ENCODE measurements at places on chromosomes 3 and 15.
A peak's percentile ranks its signal among the peaks of the same experiment; 100 is the strongest.

DNA sequence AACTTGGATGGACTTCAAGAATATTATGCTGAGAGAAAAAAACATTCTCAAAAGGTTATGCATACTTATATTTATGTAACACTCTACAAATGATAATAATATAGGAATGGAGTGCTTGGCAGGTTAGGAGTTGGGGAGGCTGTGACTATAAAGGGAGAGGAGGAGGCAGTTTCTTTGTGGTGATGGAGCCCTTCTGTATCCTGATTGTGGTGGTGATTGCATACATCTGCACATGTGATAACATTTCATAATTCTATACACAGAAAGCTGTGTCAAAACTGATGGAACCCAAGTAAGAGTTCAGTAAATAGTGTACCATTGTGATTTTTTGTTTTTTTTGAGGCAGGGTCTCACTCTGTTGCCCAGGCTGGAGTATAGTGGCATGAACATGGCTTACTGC lies 31.7 kb upstream of the FAM3D start:
- no peak for DNase-seq

- no peak for DNase-seq
These were observed 99.0 kb upstream of the LIPC start for GRCh38 chr15:58332676-58333400.

- DNase-seq, result no peak
These were observed 14.1 kb downstream of the MDFIC2 start for GRCh38 chr3:70298385-70298784.

GRCh38 chr3:1696669-1697275 lies 401.9 kb upstream of the CNTN4 start:
- DNase-seq, result no peak

- no peak for DNase-seq
These were observed 23.1 kb upstream of the GOLGA8B start for GRCh38 chr15:34606545-34606944.

GRCh38 chr3:185729337-185730055 lies 95.3 kb downstream of the IGF2BP2 start:
- no peak for DNase-seq

DNA sequence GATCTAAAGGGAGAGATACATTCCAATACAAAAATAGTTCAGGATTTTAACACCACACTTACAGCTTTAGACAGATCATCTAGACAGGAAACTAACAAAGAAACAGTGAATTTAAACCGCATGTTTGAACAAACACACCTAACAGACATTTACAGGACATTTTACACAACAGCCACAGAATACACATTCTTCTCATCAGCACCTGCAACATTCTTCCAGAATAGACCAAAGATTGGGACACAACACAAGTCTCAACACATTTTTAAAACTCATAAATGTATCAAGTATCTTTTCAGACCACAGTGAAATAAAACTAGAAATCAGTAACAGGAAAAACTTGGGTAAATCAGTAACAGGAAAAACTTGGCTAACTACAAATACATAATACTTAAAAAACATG lies 256.3 kb downstream of the MCTP2 start:
- DNase-seq, result no peak

GRCh38 chr3:49673121-49673714 lies 933 bp upstream of the APEH start:
- DNase-seq, result no peak

DNA sequence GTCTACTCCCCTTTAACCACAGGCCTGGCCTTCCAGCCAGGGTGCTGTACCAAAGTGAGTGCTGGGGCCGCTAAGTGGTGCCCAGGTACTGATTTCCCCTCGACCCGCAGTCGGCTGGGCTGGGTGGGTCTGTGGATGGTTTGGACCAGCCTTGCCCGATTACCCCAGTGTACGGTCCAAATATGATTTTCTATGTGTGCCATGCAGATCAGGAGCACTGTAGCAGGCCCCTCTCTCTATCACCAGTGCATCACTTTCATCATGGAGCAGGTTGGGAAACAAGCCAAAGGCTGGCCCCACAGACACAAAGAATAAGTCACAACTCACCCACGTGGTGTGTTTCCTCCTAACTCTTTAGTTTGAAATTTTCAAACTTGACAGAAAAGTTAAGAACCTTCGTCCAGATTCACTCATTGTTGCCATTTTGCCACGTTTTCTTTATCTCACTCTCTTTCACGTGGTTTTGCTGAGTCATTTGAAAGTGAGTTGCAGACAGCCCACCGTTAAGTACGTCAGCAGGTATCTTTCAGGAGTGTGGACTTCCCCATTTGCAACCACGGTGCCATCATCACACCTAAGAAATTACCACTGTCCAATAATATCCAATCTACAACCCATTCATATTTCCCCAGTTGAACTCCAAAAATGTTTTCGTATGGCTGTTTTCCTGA lies 37.0 kb downstream of the ZNF710 start:
- peak; percentile 59 for DNase-seq

DNA sequence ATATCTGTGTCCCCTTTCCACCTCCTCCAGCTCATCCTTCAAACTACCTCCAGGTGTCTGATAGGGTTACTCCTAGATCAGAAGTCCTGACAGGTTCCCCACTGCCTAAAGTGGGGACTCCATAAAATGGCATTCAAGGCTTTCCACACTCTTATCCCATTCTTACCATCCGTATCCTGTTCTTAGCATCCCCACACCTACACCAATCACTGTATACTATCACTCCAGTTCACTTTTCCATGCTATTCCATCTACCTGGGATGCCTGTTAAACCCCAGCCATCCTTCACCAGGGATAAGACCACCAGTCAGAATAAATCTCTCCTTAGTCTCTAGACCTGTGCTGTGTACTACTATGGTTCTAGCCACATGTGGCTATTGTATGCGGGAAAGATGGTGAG lies 19.1 kb downstream of the SSR3 start:
- no peak for DNase-seq

DNA sequence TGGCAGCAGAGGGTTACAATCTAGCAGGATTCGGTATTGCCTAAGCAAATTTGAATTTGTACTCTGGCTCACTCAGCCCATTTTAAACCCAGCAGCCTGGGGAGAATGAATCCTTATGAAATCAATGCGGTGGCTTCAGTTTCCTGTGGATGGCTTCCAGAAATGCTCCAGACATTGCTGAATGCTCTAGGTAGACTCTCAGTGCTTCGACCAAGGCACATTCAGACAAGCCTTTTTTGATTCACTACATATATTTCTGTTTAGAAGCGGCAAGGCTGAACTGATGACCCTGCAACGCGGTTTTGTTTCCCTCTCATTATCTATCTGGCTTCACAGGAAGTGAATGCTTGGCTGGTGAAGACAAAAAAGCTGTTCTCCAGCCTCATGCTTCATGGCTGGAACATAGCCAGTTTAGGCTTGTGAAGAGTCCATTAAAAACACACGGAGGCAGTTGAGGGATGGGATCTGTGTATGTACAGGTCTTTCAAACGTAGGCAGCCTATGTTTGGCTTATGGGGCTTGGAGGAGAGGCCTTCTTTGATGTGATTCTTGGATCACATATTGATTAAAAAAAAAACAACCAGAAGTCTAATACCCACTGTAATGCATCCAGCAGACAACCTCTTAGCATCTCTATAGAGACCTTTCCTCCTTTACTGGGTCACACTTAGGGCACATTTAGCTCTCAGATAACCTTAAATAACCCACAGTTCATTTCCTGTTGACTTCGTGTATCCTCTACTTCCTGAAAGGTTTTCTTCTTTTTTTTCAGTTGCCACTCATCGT lies 400.2 kb upstream of the TBL1XR1 start:
- peak; percentile 30 for DNase-seq

DNA sequence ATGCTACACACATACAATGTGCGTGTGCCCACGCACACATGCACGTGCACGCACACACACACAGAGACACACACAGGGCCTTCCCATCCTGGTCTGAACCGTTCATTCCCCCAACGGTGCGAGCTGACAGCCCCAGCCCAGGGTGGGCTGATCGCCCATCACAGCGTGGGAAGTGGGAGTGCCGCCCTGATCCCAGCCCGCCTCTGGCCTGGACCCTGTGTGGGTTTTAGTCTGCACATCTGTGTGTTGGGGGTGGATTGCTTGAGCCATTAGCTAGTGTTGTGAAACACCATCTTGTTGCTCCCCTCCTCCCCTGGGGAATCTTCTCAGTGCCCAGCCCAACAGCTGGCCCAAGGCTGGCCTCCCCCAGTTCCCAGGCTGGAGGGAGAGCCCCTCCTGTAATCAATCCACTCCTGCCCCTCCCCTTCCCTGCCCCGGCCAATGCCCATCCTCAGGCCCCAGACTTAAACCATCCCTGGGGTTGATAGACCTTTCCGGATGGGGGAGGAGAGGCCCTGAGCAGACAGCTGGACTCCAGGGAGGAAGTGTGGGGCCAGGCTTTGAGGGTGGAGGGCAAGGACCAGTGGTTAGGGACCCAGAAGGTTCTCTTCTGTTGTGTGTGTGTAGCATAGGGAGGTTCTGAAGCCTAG lies 8.3 kb downstream of the SEMA3G start:
- DNase-seq, result no peak

- DNase-seq, result no peak
These were observed 129.3 kb upstream of the TPM1 start for GRCh38 chr15:62913246-62913645.

DNA sequence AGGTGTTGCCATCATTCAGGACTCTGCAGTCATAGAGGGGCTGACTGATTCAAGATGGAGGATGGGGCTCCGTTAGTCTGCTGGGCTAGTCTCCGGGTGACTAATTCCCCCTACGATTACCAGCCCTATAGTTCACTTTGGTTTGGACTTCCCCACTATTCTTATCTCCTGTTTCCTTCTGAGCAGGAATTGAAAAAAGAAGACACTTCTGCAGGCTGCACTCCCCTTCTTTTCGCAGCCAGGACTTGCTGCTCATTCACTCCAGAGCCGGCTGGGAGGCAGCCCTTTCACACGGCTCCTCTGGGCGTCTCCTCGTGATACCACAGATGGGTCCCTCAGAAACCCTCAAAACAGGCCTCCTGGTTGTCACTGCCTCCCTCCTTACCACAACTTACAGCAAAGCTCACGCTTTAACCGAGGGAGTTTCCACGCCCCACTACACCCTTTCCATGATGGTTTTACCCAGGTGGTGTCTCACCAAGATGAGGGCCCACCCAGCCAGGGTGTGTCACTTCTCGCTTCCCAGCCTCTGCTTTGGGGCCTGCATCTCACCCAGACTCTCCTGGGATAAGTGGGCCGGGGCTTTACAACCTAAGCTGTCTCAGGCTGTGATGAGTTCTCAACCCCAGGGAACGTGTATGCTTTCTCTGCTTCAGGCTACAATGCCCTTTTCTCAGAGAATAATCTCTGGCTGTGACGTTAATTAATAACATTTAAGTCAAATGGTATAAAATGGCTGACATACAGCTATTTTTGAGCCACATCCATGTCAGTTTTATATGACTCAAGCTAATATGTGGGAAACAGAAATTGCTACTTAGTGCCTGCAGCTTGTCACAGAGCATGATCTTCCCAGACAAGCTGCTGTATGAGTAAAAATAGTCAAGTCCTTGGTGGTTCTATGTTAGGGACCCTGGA lies 11.9 kb downstream of the CX3CR1 start:
- DNase-seq, result no peak

DNA sequence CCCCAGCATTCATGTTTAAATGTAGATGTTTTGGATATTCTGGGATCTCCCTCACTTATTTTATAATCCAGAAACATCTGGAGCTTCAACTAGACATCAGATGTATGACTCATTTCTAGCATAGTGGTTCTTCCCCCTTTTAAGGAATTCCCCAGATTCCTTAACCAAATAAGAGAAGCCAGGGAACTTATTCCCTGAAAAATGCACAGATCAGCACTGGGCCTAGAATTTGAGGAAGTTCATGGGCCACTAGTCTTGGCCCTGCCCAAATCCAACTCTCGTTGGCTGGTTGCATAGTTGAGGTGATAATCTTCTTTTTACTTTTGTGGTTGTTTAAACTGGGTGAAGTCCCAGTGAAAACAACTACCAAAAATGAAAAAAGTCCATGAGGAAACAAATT lies 20.4 kb downstream of the RARRES1 start:
- DNase-seq, result no peak
